ENCODE measurements at places on chromosomes 2 and 18. TPM values are rescaled to one million over a fixed set of nuclear protein-coding genes. Genes with fewer than 3 reads are reported as not detected.
A peak's percentile ranks its signal among the peaks of the same experiment; 100 is the strongest.

Gene POTEF
- total RNA-seq: not detected

DNA sequence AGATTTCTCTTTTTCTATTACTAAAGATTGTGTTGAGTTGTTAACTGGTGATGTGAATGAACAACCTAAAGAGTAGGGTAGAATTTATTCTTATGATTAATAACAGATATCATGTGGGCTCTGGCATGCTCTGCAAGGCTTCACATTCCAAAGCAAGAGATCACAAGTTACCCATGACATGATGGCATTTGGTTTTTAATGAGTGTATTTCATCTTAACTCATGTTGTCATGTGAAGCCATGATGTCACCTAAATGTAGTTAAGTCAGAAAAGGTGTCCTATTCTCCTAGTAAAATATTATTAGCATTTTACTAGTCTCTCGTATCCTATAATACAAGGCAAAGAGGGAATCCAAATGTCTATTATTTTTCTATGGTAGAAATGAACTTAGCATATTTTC lies 678.0 kb downstream of the ARHGAP15 start:
- DNase-seq: no peak

DNA sequence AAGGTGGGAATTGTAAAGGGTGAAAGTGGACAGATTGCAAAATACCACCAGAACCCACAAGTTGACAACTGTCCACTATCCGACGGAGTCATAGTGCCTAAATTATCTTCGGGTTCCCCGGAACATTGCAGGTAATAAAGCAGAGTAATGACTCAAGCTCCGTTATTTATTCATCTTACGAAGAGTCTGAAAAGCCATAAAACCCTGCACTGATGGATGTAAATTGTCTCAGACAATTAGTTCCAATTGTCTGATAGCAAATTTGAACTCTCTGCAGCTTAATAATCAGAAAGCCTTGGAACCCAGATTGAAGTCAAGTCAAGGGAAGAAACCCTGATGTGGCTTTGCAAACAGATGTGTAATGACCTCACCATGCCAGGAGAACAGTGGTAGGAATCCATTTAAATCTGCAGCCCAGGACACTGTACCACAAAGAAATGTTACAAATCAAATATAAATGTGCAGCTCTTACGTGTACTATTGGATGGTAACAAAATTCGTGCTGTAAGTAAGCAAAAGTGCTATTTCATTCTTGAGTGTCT lies 437.3 kb upstream of the SOX11 start:
- DNase-seq: no peak

Gene GRHL1
- total RNA-seq: 126 TPM

GRCh38 chr2:231057590-231057989 lies 923 bp downstream of the PSMD1 start:
- no peak for DNase-seq

DNA sequence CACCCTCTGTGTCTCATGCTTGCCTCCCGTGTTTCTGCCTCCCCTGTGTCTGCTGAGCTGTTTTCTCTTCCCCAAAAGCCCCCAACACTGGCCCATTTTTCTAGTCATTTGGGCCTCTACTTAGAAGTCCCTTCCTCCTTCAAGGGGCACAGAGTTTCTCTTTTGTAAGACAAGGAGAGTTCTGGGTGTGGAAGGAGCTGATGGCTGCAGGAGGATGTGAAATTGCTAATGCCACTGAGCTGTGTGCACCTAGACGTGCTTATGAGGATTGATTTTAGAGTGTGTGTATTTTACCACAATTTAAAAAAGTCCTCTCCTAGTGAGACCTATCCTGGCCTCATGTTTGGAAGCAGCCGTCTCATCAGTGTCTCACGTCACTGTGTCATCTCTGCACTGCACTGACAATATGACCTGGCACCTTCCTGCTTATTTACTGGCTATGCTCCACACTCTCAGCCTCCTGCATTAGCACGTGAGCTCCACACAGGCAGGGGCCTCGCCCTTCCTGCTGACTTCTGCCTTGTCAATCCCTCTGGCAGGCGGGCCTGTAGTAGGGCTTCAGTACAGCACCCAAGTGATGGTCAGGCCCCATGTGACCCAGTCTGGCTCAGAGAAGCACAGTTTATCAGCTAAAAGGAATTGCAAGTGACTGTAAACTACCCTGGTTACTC lies 8.0 kb upstream of the MBP start:
- DNase-seq: no peak

GRCh38 chr2:23568211-23568610 lies 183.2 kb downstream of the KLHL29 start:
- no peak for DNase-seq

- no peak for DNase-seq
Measured at GRCh38 chr2:202147775-202148174, 74.7 kb downstream of the KIAA2012 start.

- no peak for DNase-seq
Measured at GRCh38 chr18:47120428-47120827, 29.9 kb downstream of the HDHD2 start.

Gene CD302
- total RNA-seq: 56.5 TPM

Gene SLC9A2
- not detected for total RNA-seq

Gene MC2R
- not detected for total RNA-seq

DNA sequence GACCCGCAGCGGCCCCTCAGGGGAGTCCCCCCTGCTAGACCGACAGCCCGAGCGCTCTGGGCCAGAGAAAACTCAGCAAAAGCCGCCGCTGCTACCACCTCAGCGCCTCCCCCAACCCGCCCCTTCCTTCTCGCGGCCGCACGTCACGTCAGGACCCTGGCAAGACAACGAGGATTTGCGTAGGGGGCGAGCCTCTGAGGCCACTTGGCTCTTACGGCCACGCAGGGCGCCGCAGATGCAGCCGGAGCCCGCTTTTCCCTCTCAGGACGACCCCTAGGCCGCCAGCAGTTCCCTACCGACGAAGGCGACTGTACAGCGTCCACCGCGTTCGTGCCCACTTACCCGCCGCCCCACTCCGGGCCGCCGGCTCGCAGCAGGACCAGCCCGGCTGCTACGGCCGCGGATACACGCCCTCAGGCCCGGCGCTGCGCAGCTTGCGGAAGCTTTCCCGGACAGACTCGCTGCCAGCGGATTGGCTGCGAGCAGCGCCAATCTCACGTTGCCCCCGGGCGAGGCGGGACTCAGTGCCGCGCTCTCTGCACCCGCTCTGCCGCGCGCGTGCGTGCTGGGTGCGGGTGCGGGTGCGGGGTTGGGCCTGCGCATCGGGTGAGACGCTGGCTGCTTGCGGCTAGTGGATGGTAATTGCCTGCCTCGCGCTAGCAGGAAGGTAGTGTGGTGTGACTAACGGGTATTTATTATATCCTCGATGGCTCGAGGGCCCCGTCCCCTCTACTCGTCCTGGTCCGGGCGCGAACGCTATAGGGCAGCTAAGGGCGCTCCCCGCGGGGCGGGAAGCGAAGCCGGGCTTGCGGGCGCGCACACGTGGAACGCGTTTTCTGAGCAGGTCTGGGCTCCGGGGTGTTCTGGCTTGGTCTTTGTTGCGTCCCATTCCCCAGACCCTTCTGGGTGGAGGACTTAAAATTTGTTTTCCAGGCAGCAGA lies at the start of the genes ORMDL1 and PMS1:
Gene ORMDL1, minus strand, starts transcription at position 413 of the 941 bp plus-strand sequence. CDS start 1,744 bp downstream, outside the sequence.
Gene PMS1, plus strand, starts transcription at position 524 of the 941 bp plus-strand sequence. CDS start 7,360 bp downstream, outside the sequence.
- peak; percentile 95 for DNase-seq

DNA sequence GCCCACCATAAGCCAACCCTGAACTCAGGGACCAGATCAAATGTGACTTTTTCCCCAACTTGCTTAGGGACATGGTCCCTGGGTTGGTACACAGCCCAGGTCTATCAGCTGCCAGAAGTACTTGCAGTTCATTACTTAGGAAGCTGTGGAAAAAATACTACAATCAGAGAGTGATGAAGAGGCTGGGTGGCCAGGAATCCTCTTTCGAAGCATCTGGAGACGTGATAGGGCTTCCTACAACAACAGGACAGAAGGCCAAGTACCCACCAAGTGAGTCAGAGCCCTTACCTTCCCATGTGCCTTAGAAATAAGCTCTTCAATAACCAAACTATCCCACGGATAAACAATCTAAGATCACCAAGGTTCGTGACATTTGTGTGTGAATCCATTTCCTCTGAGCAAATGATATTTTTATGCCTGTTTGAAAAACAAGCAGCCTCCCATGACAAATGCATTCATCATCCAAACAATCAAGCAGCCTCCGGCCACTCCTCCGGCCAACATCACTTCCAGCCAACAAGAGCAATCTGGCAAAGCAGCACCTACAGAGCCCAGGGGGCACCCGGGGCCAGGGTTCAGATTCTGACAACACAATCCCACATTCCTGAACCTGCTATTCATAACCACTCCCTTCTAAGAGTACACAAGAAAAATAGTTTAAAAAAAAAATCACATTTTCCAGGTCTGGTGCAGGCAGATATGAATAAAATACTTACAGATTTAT lies 26.4 kb downstream of the TBC1D8 start:
- no peak for DNase-seq

Gene BBS5
- 4.7 TPM for total RNA-seq

Gene ACVR1C
- total RNA-seq: 6.6 TPM

Gene ST6GAL2
- total RNA-seq: 2.9 TPM

DNA sequence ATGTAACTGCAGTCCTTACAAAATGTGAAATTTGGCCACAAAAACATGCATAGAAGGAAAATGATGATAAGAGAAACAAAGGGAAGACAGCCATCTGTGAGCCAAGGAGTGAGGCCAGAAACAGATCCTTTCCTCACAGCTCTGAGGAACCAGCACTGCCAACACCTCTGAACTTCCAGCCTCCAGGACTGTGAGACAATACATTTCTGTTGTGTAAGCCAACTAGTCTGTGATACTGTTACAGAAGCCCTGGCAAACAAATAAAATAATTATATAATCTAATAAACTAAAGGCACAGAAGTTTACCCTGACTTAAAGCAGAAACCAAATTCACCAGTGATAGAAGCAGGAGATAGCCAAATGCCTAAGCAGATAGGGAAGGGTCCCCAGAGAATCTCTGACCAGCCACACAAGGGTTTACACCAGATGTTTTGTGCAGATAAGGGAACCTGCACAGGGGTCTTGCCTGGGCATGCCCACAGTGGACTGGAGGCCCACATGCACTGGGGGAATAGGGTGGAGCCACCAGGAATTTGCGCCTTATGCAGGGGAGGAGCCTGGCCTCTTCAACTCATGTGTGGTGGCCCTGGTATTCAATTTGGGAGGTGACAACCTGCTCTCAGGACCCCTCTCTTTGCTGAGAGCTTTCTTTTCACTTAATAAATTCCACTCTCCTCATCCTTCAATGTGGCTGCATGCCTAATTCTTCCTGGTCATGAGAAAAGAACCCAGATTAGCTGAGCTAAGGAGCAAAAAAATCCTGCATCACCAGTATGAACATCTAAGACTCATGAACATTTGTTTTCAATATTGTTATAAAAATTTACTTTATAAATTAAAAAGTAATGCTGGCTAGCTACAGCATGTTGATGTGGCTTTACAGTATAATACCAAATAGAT lies 3.8 kb upstream of the GCC2 start:
- DNase-seq: no peak

Gene TYW5
- 5.2 TPM for total RNA-seq

DNA sequence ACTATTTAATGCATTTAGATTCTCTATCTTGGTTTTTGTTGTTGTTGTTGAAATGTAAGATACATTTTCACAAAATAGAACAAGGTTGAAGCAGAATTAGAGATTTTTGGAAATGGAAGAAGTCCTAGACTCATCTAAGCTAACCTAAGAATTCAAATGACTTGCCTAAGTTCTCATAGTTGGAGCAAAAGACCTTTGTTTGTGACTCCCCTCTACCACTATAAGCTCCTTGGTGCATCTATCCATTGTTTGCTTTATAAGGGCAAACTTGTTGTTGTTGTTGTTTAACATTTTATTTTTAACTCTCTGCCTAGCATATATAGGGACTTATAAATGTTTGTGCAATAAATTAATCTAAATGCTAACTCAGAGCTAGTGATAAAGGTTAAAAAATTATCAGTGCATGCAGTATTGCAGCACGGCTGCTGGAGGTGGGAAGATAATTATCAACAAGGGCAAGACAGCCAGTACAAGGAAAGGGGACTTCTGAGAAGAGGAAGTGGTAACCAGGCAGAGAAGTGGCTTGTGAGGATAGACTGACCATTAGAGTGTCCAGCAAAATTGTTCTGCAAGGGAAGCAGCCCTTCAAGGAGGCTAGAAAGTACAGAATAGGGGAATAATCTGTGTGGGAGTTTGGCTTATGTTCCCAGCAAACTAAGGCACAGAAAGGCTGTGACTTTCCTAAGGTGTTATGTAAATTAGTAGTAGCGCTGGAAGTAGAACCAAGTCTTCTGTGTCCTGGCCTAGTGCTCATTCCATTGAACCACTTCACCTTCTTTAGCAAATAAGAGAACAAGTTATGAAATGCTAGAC lies 38.1 kb upstream of the ACYP2 start:
- DNase-seq: no peak

Gene RBM44
- 0.98 TPM for total RNA-seq

Gene SLC16A14
- total RNA-seq: 9.8 TPM

DNA sequence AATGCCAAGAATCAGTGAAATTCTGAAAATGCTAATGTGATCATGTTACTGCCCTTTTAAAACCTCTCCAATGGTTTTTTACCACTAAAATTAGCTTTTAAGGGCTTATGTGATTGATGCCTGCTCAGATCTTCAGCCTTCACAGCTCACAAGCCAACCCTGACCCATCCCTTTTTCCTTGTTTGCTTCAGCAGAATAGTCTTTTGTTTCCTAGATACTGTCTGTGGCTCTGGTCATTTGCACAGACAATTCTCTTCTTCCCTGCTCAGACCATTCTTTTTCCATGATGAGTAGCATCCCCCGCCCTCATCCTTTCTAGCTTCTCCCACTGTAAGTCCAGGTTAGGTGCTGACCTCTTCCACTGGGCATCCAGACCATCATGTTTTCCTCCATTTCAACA lies 164.9 kb upstream of the NT5C1B start:
- no peak for DNase-seq

Gene MARCHF4
- total RNA-seq: not detected

Gene CTLA4
- 7.9 TPM for total RNA-seq

DNA sequence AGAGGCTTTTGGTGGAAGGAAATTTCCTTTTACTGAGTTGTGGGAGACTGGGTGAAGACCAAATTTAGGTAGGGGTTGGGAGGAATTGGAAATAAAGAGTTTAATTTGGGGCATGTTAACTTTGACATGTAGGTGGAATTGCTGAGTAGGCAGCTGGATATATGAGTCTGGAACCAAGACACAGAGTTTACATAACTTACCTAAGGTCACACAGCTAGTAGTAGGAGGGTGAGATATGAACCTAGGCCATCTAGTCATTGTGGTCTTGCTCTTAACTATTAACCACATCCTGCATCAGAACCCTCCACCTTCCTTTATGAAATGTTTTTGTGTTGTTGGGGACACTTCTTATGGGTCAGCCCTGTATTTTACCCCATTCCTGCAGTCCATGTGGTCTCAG lies 113.1 kb downstream of the ICOS start:
- no peak for DNase-seq

DNA sequence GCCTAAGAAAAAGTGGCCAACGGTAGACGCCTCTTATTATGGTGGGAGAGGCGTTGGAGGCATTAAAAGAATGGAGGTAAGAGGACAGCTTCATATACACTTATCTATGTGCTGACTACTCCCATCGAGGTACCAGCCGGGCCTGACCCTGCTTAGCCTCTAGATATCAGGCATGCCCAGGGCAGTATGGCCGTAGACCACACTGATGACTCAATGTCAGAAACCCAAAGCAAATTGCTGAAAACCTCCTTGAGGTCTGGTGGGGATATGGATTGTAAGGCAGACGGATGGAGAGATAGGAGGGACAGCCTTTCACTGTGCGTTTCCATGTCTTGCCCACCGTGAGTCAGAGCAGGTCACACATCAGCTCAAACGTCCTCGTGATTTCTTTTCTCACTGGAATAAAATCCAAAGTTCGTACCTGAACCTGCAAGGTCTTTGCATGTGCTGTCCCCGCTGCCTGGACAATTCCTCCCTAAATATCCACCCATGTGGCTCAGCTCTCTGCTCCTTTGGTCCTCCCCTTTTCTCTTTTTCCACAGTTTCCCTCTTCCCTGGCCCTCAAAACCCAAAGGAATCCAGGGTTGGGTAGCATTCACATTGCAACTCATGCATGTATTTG lies 168.9 kb downstream of the ANTXR1 start:
- DNase-seq: no peak
